ENCODE measurements at places on chromosomes 4 and X. TPM values are rescaled to one million over a fixed set of nuclear protein-coding genes. Genes with fewer than 3 reads are reported as not detected.

DNA sequence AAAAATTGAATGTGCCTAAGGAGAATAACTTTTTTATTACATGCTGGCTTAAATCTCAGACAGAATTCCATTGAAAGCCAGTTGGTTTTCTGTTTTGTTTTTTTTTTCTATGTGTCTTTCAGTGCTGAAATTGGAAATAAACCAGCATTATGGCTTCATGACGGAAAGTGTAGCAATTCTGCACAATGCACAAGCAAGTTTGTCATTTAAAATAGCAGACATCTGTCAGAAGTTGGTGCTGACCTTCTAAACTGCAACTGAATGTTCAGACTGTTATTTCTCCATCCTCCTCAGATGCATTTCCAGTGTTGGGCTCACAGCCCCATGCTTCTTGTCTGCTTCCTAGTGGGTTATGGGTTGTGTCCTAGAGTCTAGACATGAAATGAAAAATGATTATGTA, 107.2 kb upstream of the LIMCH1 start:
- no peak for DNase-seq

GRCh38 chr4:179601671-179602070, 2159.4 kb upstream of the AGA start:
- no peak for DNase-seq

GRCh38 chr4:3822230-3822947, 56.2 kb downstream of the ADRA2C start:
- DNase-seq: peak; percentile 44

DNA sequence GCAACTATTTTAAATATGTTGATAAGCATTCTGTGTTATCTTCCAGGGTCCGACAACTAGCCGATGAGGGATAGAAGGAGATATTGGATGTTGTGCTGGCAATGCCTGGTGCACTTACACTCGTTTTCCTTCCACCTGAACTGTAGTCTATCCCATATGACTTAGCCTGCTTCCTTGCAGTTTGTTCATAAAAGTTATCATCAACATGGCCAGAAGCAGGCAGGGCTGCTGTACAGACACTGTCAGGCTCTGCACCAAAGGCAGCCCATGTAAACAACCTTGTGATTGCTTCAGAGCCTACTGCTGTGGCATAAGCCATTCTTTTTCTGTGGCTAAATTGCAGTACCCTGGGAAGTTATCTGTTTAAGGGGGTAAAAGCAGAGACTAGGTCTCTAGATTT, 1.6 kb downstream of the MAPK10 start:
- DNase-seq: no peak

GRCh38 chr4:177446586-177446985, 4.3 kb upstream of the AGA start:
- DNase-seq: no peak

DNA sequence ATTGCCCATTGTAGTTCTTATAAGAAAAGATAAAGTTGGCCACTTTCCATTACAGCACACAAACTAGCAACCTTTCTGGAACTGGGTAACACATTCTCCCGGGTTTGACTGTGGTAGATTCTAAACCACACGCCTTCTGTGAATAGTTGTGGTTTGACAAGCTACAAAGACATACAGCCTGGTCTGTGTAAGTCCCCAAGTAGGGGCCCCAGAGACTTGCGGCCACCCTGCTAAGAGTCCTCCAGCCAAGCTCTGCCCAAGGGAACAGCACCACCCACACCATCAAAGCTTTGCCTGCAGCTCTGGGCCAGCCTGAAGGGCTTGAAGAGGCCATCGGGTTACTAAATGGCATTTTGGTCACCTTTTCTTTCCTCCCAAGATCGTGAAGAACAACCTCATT, 203.4 kb downstream of the MAML3 start:
- DNase-seq: no peak

DNA sequence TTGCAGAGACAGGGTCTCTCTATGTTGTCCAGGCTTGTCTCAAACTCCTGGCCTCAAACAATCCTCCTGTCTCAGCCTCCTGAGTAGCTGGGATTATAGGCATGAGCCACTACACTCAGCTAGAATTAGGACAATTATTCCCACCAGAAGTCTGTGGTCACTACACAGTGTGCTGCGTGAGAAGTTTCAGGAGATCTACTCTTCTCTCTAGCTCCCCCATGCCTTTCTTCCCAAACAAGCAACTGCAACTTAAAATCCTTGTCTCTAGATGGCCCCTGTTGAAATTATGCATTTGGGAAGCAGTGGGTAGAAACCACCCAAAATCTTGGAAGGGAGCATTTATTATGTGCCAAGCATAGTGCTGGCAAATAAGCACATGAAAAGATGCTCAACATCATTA, 21.1 kb upstream of the MAP7D3 start:
- no peak for DNase-seq

DNA sequence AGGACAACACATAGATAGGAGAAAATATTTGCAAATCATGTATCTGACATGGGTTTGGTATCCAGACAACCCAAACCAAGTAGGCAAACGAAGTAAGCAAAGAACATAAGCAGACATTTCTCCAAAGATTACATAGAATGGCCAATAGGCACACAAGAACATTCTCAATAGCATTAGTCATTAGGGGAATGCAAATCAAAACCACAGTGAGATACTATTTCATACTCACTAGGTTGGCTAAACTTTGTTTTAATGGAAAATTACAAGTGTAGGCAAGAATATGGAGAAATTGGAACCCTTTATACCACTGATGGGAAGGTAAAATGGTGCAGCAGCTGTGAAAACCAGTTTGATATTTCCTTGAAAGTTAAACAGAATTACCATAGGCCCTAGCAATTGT, 74.7 kb downstream of the CHRNA9 start:
- DNase-seq: no peak

DNA sequence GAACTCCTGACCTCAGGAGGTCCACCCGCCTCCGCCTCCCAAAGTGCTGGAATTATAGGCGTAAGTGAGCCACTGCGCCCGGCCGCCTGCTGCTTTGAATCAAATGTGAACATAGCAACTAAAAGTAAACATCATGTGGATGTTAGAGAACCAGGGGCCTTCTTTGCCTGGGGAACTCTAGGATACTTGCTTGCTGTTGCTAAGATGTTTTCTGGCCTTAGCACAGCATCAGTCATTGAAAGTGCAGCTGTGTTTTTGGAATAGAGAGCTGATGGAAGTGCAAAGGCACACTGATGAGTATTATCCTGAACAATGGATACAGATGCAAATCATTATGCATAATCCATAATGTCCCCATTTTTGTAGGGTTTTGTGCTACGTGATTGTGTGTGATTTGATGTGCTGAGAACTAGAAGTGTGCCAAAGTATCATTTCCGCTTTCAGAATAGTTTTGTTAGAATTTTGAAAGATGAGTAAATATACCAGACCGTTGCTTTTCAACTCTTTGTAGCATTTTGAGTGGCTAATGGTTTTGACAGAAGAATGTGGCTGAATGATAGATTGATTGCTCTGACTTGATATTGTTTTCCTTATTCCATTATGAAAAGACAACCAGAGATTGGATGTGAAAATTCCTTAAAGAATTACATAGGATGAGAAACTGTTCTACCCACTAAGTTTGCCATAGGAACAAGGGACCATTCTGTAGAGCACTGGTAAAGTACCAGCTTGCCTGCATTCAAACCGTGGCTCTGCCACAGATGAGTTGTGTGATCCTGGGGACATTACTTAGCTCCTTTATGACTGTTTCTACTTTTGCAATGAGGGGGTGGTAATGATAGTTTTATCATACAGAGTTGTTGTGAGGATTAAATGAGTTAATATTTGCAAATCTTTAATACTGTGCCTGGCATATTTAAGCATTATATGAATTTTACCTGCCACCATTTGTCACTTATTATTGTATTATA, 74.7 kb downstream of the REPS2 start:
- DNase-seq: no peak

GRCh38 chrX:139881572-139881971, 51.3 kb downstream of the ATP11C start:
- no peak for DNase-seq

DNA sequence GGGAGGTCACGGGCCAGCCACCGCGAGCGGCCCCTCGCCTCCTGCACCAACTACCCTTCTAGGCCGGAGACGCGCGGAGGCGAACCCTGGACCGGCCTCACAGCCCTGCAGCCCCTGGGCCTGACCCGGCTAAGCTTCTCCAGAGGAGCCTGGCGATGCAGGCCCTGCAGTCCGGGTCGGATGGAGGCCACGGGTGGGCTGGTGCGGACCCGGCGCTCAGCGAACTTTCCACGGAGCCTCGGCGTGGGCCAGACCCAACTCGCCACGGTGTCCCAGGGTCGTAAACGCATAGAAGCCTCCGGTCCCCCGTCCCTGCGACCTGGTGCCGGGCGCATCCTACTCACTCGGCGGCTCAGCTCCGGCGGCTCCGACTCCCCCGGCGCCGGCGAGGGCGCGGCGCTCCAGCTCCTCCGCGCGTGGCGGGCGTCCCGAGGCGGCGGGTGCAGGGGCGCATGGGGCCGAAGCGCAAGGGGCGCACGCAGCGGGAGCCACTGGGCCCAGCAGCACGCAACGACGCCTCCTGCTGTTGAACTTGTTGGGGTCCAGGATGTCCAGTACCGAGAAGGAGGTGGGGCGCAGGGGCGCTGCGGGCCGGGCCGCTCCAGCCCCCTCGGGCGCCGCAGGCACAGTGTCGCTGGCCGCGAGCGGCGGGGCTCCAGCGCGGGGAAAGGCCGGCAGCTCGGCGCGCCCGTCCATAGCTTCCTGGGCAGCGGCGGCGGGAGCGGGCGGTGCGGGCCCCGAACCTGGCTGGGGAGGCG, 427 bp downstream of the NKX1-1 start:
- DNase-seq: no peak

DNA sequence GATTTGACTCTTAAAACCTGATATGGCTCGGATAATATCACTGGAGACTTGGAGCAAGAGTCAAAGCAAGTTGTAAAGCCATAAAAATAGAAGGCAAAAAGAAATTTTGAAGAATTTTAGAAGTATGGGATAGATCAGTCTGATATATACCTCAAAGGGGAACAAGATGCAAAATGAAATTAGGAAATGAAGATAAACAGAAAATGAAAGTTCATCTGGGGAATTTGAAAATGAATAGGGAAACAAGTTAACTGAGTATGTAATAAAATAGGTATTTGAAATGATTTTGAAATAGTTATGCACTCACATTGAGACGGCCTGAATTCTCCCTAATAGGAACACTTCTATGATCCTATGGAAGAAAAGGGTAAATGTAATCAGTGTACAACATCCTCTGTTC, 5.7 kb downstream of the CYP2U1 start:
- no peak for DNase-seq

- DNase-seq: no peak
Observed at GRCh38 chrX:148517176-148517575, 16.8 kb downstream of the AFF2 start.

DNA sequence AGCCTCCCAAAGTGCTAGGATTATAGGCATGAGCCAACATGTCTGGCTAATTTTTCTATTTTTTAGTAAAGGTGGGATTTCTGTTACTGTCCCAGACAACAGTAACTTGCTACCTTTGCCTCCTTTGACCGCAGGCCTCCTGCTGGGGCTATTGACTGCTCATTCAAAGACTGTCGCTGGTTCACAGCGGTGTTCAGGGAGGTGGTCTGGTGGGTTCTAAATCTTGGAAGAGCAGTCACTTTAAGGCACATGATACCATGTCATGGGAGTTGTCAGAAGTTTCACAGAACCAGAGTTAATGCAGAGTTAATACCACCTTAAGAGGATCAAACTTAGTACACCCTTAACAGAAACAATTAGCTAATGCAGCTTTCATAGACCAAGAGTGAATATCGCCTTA, 3.8 kb downstream of the ASMT start:
- DNase-seq: no peak

DNA sequence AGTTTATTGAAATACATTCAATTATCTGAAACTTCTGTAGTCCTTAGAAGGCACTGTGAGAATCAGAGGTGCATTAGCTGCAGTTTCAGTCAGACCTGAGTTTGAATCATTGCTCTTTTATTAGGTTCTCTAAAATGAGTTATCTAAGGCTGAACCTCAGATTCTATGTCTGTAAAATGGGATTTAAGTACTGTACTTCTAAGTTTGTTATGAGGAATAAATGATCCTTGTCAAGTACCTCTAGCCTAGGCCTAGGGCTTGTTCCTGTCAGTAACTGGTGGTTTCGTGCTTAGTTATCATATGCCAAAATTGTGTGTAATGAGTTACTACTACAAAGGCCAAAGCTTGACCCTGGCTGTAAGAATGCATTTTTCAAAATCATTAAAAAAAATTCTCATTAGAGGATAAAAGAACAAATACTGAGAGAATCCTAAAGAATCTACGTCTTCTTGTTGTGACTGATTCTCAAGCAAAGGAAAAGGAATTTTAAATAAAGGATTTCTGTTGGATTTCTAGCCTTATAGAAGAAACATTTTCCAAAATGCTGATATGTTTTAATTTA, 65.8 kb downstream of the SLIT2 start:
- no peak for DNase-seq

DNA sequence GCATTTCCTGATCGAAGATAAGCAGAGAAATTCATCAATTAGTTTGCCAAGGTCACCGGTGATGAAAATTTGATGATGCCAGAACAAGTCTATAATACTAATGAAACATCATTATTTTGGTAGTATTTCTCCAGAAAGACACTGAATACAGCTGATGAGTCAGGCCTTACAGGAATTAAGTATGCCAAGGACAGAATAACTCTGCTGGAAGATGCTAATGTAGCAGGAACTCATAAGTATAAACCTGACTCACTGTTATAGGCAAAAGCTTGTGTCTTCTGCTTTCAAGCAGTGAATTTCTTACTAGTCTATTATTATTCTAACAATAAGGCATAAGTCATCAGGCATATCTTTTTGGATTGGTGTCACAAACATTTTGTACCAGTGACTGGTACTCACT, 1825.1 kb upstream of the IGFBP7 start:
- no peak for DNase-seq

DNA sequence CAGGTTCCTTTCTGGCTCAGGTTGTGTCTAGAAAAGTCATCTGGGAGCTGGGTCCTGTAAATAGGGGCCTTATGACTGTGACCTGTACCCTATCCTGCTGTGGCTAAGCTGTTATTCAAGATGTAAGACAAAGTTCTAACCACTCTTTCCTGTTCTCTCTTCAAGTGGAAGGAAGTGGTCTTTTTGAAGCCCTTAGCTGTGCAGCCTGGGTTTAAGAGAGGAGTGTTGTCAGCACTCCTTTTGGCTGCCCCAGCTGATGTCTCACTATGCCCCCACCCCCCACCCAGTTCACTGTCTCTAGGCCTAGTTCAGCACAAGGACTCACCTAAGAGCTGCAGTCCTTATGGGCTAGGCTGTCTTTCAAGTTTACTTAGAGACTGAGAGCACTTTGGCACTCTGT, 1069.5 kb downstream of the FAM133A start:
- no peak for DNase-seq

GRCh38 chr4:80875642-80876041, 154.9 kb upstream of the BMP3 start:
- DNase-seq: no peak

Gene MMAA
- polyA plus RNA-seq: 13.7 TPM

Gene RPGR
- polyA plus RNA-seq: 15.0 TPM

Gene PABPC1L2A
- polyA plus RNA-seq: 0.06 TPM

Gene GPAT3
- polyA plus RNA-seq: 17.0 TPM

Gene NUDT11
- 5.3 TPM for polyA plus RNA-seq

Gene DCTD
- polyA plus RNA-seq: 95.8 TPM

Gene CBLL2
- polyA plus RNA-seq: not detected

Gene ADGRA3
- 51.5 TPM for polyA plus RNA-seq

Gene FMR1NB
- polyA plus RNA-seq: 0.04 TPM
